ENCODE measurements at places on chromosomes 4 and X.

DNA sequence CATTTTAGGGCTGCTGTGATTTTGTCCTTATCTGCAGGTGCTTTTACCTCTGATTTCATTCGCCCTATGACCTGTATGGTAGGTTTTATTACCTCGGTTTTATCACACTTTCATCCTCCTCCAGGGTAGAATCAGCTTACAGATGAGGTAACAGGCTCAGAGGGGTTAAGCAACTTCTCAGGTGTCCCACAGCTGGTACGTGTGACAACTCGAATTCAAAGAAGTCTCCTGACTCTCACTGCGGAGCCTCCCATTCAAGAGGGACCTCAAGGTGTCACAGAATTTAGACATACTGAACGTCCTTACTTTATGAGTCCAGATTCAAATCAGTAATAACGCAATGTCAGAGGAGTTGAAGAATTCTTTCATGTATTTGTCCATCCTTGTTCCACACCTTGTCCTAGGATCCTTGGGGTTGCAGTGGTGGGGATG, 12.5 kb upstream of the KIAA0232 start:
- DNase-seq: no peak

- no peak for DNase-seq
These were observed 127.2 kb downstream of the CHRNA9 start for GRCh38 chr4:40462326-40462725.

DNA sequence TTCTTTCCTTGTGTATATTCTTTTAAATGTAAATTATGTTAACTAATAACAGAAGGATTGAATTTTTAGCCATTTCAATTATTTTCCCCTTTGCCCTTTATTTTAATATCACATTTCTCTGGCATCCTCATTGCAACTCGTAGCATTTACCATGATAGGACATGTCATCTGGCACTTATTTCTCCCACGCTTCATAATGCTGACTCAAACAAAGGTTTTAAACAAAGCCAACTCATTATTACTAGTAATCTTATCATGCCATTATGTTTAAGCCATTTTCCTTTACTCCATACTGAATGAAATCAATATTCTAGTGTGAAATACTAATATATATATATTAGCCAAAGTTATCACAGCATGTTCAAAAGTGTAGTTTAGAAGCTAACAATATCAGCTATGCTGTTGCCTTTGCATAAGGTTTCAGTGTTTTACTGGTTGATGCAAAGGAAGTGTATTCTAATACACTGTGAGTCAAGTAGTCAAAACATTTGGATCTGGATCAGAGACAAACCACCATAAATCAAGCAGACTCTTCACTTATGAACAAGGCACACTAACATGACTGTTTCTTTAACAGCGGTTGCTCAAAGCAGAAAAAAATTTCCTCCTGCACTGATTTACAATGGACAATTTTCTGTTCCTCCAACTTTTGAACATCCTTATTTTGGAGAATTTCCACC, 281.6 kb downstream of the SLC7A11 start:
- no peak for DNase-seq

DNA sequence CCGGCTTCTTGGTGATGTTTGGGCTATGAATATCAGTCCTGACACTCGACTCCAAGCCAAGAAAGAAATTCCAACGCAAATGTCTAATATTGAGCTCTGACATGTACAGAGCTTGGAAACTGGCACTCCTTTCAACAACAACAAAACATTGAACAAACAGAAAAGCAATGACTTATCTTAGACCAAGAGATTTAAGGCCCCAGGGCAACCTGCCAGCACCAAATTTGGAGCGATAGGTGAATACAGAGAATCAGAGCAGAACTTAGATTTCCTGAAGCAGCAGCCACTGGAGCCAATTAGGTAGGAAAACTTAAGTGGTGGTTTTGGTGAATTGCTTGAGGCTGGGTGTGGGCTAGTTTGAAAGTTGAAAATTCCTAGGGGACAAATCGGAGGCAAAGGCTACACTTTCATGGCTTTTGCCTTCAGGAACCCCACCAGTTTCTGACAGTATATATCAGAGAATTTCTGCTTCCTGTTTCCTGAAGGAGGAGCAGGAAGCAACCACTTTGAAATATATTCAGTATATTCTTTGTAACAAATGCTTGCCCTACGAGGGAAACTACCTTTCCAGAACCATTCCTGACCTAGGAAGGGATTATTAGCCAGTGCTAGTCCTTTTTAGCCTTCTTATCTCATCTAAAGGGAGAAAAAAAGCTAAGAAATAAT, 10.1 kb upstream of the FMR1 start:
- no peak for DNase-seq

DNA sequence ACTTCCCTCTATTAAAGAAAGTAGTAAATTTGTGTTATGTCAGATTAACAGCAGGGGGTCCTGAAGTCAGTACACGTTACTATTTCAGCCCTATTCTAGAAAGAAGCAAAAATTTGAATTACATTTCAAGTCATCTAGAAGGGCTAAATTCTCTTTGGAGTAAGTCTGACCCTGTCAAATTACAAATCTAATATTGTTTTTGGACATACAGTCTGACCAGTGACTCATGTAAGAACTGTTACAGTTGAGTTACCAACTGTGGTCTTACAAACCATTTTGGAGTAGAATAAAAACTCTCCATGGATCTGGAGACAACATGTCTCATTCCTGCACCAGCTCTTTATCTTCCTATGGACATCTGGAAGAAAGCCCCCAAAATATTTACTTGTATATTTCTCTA, 36.0 kb upstream of the GYPA start:
- DNase-seq: no peak

DNA sequence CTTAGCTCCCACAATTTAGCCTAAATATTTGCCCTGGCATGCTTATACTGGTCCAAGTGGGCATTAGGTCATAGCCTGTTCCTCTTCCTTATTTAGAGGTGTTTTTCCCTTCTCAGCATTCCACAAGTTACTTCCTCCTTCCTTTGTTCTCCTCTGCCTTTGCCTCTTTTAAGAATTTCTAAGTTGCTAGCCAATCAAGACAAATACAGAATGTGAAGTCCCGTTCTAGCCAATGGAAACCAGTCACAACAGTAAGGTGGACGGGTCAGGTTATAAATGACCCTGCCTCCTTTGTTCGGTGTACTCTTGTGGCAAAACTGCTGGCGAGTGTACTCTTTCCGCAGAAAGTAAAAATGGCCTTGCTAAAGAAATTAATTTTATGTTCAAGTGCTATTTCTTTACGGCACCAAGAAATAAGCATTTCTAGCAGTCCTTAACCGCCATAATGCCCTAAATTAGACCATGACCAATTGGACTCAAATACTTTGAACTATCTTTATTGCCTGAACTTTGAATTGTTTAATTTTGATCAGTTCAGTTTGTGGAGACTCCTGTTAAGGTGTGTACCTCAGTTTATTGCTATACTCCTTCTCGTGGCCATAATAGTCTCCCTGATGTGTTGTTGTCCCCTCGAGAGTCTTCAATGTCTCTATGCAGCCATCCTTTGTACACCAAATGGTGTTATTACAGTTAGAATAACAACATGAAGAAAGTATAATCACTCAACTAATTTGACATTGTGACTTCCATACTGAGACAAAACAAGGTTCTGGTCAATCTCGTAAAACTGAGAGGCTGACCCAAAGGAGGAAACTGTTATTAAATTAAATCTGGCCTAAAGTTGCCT, 1.6 kb upstream of the HADH start:
- DNase-seq: no peak

GRCh38 chr4:130393642-130394041, 1297.7 kb downstream of the C4orf33 start:
- DNase-seq: no peak

- DNase-seq: no peak
These were observed 6.4 kb upstream of the ANTXR2 start for GRCh38 chr4:80079255-80079923.

DNA sequence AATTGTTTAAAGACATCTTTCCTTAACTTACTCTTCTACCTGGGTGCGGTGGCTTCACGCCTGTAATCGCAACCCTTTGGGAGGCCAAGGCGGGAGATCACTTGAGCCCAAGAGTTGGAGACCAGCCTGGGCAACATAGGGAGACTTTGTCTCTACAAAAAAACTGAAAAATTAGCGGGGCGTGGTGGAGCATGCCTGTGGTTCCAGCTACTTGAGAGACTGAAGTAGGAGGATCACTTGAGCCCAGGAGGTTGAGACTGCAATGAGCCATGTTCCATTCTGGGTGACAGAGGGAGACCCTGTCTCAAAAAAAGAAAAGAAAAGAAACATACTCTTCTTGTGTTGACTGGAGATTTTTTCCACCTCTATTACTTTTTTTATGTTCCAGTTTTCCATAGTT, 181.9 kb downstream of the RAPGEF2 start:
- DNase-seq: no peak
